ENCODE measurements at places on chromosomes 13 and 19.
A peak's percentile ranks its signal among the peaks of the same experiment; 100 is the strongest.

DNA sequence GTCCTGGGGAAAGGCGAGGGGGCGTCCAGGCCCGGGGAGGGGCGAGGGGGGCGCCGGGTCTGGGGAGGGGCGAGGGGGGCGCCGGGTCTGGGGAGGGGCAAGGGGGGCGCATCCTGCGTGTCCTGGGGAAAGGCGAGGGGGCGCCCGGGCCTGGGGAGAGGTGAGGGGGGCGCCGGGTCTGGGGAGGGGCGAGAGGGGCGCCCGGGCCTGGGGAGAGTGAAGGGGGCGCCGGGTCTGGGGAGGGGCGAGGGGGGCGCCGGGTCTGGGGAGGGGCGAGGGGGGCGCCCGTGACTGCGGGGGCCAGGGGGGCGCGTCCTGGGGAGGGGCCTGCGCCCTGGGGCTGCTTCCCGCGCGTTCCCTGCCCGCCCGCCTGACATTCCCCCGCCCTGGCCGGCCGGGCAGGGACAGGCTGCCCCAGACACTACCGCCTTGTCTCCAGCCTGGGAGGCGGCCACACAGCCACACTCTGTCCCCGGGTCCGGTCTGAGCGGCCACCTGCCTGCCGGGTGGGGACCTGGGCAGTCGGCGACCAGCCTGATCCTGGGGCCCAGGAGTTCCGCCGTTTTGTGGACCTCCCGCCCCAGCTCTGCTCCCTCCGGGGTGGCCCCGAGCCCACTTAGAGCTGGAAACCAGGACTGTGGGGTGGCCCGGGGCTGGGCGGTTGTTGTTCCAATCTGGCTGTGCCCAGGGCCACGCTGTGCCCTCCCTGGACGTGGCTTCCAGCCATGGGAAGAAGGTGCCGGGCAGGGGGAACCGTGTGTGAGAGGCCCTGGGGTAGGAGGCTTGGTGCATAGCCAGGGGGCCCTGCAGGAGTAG lies 11.8 kb downstream of the PALM start:
- no peak for DNase-seq

DNA sequence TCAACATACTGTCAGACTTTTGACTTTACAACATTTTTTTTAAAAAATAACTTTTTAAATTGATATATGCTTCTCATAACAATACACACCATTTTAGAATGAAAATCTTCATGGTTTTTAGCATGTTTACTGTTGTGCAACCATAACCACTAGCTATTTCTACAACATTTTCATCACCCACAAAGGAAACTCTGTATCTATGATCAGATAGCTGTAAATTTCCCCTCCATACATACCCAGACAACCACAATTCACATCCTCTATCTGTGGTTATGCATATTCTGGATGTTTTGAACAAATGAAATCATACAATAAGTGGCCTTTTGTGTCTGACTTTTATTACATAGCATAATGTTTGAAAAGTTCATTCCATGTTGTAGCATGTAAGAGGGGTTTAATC lies 1666.0 kb downstream of the EFNB2 start:
- DNase-seq, result no peak

GRCh38 chr13:87498681-87499080 lies 172.5 kb upstream of the SLITRK5 start:
- DNase-seq, result no peak

GRCh38 chr19:46186101-46186716 lies 38.2 kb downstream of the IGFL2 start:
- DNase-seq, result no peak

DNA sequence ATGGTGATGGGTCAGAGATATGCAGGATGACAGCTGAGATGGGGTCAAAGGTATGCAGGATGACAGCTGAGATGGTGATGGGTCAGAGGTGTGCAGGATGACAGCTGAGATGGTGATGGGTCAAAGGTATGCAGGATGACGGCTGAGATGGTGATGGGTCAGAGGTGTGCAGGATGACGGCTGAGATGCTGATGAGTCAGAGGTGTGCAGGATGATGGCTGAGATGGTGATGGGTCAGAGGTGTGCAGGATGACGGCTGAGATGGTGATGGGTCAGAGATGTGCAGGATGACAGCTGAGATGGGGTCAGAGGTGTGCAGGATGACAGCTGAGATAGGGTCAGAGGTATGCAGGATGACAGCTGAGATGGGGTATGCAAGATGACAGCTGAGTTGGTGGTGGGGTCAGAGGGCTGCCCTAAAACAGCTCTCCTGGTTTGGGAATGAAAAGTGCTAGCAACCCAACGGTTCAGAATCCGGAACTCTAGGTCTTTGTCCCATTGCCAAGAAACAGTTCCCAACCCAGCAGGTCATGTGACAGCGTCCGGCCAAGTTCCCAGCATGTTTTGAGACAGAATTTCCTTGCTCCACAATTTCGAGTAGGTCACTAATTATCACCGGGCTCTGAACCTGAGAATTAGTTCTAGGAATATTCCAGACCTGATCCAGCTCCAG lies 3.2 kb downstream of the SELENOW start:
- DNase-seq, result no peak

GRCh38 chr13:68076046-68076445 lies 845.9 kb upstream of the PCDH9 start:
- DNase-seq, result no peak

DNA sequence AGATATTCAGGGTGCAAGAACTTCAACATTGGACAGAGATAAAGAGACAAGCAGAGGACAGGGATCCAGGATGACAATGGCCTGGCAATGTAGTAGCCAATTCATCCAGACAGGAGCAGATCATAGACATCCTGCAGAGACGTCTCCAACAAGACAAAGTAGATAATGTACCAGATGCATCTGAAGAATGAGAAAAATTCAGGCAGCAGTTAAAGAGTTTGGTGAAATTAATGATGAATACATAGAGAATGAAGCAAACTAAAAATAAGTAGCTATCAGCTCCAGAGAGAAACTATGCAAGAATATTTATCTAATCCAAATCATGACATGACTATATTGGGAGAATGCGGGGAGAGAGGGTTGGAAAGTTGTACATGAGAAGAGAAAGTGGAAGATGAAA lies 278.4 kb upstream of the DACH1 start:
- no peak for DNase-seq

DNA sequence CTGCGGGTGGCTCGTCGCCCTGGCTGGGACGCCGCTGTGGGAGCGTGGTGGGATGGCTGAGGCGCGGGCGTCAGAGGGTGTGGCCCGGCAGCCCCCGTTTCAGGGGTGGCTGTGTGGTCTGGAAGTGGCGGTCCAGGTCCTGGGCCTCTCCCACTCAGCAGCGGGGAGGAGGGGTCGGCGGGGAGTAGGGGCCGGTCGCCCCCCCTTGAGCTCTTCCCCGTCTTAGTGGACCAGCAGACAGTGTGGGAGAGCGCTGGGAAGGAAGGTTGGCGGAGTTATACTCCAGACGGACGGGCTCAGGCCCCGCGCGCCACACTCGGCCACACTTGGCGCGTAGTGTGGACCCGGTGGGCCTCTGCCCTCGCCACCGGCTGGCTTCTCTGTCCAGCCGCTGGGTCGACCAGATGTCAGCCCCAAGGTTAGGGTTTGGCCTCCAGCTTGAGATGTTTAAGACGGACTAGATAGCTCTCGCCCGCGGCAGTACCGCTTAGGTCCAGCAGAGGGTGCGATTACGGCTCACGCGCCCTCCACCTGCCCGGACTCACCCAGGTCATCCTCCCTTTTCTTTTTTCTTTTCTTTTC lies 21.7 kb upstream of the ZNF429 start:
- DNase-seq, result peak; percentile 38

DNA sequence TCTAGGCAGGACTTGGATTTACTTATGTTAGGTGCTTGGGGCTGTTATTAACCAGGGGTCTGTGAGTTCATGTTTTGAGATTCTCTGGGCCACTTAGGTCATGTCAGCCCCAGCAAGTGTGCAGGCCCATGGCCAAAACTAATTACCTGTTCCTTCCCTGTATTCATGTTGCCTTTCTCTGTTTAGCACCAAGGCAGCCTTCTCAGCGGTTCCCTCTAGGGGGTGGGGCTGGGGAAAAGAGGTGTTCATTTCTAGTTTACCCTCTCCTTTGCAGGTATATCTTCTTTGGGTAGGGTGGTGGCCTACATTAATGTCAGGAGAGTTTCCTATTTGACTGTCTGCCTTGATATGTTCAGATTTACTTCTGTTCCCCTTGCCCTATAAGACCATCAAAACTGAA lies 61.7 kb downstream of the PDS5B start:
- DNase-seq, result no peak

- no peak for DNase-seq
Observed at GRCh38 chr19:54428323-54429175, 13.3 kb downstream of the TTYH1 start.

GRCh38 chr19:32750441-32751055 lies 31.0 kb downstream of the TDRD12 start:
- no peak for DNase-seq

- no peak for DNase-seq
Observed at GRCh38 chr13:21673539-21673788, 2.6 kb downstream of the FGF9 start.

GRCh38 chr19:58352760-58353671 lies at the start of gene A1BG:
TSS of gene A1BG (minus strand) at chr19:58353492. CDS start at chr19:58353437, 55 bp downstream.
- no peak for DNase-seq

DNA sequence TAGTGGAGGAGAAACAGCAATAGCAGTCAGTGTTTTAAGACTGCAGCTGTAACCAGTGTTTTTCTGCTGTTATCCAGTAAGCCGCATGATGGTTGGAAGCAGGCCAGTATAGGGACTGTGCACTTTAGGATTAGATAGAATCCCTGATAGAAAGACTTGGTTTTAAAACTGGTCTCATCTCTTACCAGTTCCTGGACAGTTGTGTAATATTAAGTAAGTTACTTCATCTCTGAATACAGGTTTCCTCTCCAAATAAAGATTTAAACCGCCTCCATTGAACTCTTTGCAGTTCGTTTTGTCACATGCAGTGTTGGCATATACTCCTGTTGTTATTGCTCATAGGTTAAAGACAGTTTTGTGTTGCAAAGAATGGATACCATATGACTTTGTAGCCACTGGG lies 25.6 kb downstream of the URI1 start:
- DNase-seq, result no peak

DNA sequence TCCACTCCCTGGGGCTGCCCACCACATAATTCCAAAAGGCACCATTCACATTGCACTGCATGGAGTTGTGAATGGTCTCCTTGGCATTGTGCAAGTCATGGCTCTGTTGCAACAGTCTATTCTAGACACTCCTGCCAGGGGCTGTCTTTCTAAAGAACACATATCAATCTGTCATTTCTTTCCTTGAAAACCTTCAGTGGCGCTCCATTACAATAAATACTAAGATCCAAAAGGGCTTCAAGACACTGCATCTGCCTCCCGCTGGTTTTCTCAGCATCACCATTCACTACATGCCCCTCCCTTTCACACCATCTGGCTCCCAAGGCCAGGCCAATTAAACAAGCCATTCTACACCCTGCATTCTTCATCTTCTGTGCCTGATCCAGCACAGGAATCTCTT lies 32.2 kb upstream of the TM9SF2 start:
- no peak for DNase-seq

DNA sequence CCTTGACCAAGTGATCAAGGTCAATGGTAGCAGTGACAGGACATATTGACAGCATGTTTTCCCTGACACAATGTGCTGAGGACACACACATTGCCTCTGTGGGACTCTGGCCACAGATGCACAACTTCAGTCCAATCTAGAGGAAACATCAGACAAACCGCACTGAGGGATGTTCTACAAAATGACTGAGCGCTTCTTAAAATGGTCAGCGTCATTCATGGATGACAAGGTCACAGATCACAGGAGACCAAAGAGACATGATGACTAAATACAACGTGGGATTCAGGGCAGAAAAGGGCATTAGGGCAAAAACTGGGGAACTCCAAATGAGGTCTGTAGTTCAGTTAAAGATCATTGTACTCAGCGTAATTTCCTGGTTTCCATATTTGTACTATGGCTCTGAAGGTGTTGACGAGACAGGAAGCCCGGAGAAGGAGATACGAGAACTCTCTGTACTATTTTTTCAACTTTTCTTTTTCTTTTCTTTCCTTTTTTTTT lies 20.6 kb downstream of the PBX4 start:
- DNase-seq, result no peak

GRCh38 chr13:108269601-108270328 lies at the start of gene TNFSF13B:
TSS of gene TNFSF13B (plus strand) at chr13:108269718. CDS start at chr13:108269896, 178 bp downstream.
- DNase-seq, result no peak

- no peak for DNase-seq
Observed at GRCh38 chr19:51794885-51795490, at the start of gene FPR3. TSS of gene FPR3 (plus strand) at chr19:51795157. CDS start at chr19:51823749, 28,592 bp downstream.

- DNase-seq, result no peak
Observed at GRCh38 chr13:105878119-105878700, 657.3 kb downstream of the EFNB2 start.

DNA sequence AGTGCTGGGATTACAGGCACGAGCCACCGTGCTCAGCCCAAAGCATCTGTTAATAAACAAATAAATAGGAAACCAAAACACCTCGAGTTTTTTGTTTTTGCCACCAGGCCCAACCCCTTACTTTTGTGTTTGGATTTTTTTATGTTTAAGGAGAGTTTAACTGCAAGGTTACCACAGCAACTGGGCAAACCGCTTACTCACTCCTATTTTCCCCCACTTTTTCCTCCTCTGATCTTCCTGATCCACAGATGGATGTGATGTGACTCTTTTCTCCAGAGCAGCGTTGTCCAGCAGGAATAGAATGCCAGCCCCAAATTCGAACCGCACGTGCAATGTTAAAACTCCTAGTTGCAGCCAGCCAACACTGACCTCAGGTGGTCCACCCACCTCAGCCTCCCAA lies 2.1 kb upstream of the PNMA8B start:
- no peak for DNase-seq

GRCh38 chr19:52991484-52991883 lies 22.2 kb upstream of the ERVV-1 start:
- no peak for DNase-seq

- DNase-seq, result no peak
Observed at GRCh38 chr13:74574964-74575728, 440.9 kb upstream of the KLF12 start.

GRCh38 chr19:47492137-47492533 lies 8.1 kb upstream of the KPTN start:
- no peak for DNase-seq

DNA sequence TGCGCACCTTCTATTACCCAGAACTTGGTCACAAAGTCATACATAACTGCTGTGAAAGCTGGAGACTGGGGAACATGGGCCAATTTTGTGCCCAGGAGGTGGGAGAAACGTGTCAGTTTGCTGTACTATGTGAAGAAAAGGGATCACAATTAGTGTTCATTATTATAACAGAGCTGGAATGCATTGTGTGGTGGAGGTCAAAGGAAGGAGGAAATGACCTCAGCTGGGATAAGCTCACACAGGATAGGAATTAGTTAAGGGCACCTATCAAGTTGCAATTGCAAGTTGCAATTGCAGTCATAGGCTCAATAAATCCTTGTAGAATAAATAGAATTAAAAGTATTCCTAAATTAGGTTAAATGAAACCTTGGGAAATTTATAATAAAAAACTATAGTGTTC lies 103.9 kb upstream of the OBI1 start:
- no peak for DNase-seq
